ENCODE measurements at places on chromosomes 5 and 9. TPM values are rescaled to one million over a fixed set of nuclear protein-coding genes. Genes with fewer than 3 reads are reported as not detected.
A peak's percentile ranks its signal among the peaks of the same experiment; 100 is the strongest.

- DNase-seq: no peak
Observed at GRCh38 chr9:19431361-19432171, 22.8 kb downstream of the ACER2 start.

- DNase-seq: no peak
Observed at GRCh38 chr5:54514841-54515432, 2.6 kb upstream of the SNX18 start.

DNA sequence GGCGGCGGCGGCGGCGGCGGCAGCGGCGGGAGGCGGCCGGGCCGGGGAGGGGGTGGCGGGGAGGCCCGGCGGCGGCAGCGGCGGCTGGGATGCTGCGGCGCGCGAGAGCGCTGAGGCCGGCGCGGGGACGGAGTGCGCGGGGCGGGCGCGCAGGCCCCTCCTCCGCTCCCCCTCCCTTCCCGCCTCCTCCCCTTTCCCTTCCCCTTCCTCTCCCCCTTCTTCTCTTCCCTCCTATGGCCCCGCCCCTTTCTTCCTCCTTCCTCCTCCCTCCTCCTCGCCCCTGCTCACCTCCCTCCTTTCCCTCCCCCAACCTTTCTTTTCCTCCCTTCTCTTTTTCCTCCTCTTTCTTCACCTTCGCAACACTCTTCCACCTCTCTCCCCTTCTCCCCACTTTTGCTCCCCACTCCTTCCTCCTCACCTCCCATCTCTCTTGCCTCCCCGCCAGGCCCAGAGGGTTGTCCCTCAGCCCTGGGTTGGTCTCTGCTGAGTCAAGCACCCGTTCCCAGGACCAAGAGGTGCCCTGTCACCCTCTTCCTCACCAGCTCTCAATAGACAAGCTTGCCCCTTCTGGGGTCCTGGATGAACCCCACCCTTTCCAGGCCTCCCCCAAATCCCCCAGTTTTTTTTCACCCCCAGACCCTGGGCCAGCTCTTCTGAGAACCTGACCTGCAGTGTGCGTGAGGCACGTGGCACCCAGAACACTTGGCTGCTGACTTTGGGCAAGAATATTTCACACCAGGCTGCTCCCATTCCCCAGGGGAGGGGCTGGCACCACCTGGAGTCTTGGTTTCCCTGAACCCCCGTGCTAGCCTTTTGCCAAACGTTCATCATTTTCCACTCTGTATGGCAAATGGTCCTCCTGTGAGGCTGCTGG lies at the start of gene SEMA4D:
TSS of gene SEMA4D (minus strand) at position 136 of the 874 bp plus-strand sequence. CDS start 92,657 bp downstream, outside the sequence.
- DNase-seq: peak; percentile 69

- no peak for DNase-seq
Observed at GRCh38 chr9:72577212-72577753, 55.9 kb downstream of the TMC1 start.

GRCh38 chr5:163809473-163809872 lies 304.1 kb downstream of the MAT2B start:
- no peak for DNase-seq

DNA sequence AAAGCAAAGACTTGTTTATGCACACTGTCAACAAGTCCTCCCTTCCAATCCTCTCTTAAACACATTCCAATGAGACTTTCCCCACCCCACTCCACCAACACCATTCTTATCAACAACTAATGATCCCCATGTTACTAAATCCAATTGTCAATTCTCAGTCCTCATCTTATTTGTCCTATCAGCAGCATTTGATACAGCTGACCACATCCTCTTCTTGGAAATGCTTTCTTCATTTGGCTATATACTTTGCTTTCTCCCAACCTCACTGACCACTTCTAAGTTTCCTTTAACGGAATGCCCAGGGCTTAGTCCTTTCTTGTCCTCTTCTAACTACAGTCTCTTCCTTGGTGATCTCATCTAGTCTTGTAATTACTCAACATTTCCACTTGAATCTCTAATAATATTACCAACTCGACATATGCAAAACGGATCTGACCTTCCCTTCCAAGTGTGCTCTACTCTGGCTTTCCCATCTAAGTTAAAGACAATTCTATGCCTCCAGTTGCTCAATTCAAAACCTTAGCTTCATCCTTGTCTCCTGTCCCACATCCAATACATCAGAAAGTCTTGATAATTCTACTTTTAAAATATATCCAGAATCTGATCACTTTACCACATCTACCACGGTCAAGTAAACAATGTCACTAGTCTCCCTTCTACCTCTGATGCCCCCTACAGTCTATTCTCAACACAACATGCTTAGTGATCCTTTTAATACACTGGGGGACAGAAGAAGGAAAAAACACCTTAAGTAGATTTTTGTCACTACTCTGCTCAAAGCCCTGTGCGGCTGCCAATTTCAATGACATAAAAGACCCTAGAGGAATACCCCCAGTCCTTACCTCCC lies 25.5 kb downstream of the AGTPBP1 start:
- no peak for DNase-seq

The DBH gene
- 1.6 TPM for polyA plus RNA-seq

The SLC6A7 gene
- polyA plus RNA-seq: 0.04 TPM

The SLC24A2 gene
- 0.48 TPM for polyA plus RNA-seq

The ACOT12 gene
- 0.54 TPM for polyA plus RNA-seq
